KBM-7 (cell line): ENCODE measurements at places on chromosomes 6 and 20.

DNA sequence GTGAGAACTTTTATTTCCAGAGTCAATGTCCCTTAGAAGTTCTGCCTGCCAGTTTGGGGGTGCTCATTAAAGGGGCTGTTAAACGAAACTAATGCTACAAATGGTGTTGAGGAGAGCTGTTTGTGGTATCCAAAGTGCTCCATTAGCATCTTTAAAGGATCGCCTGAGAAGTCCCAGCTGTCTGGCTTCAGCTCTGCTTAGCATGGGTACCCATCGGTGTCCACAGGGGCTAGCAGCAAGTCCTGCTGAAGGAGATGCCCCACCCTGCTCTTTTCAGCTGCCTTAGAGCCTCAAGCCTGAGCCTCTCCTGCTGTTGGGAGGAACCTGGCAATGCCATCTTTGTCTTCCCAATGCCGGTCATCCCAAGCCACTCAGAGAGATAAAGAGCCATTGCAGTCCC is 111.1 kb downstream of the FOXO3 start:
- no peak for DNase-seq

GRCh38 chr20:41004531-41005360 is 23.9 kb upstream of the TOP1 start:
- DNase-seq, result no peak

- DNase-seq, result no peak
These were observed 211.4 kb upstream of the RIN2 start for GRCh38 chr20:19546648-19547047.

DNA sequence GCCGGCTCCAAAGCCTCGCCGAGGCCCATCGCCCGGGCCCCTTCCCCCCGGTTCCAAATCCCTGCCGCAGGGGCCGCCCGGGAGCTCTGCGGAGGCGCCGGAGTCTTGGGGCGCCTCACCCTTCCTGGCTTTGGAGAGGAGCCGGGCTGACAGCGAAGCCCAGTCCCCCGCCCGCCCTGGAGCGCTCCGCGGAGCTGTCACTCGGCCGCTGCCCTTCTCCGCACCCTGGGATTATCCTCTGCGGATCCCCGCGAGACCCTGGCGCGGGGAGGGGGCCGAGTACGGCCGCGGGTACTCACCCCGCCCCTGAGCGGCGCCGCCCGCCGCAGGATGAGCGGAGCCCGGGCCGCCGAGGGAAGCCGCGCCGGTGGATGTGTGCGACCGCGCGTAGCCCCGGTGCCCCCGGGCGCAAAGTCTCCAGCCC is 343 bp downstream of the SNAP91 start:
- peak; percentile 33 for DNase-seq

DNA sequence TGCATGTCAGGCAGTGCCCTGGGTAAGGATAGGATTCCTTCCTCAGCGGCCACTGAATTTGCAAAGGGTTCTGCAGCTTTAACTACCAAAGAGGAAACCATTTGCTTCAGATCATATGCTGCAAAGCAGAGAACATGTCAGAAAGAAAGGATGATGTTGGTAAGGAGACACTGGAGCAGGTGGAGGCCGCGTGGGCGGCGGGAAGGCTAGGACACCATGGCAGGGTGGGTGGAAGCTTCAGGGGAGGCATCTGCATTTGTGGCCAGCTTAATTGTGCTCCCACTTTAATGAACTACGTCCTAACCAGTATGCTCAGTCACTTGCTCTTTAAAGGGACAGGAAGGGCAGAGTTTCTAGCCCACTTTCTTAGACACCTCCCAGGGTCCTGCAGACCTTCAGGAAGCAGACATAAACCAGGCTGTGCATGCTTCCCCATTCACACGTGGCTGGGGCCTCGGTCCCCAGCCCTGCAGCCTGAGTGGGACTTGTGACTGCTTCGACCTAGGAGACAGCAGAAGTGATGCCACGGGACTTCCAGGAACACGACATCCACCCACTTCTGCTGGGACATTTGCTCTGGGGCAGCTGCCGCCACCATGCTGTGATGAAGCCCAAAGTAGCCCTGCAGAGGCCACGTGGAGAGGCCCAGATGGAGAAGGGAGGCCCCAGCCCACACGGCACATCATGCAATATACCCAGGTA is 76.1 kb downstream of the GINS1 start:
- DNase-seq, result no peak

- DNase-seq, result no peak
These were observed 95.3 kb downstream of the EPB41L2 start for GRCh38 chr6:130967502-130968445.

- no peak for DNase-seq
These were observed 4.0 kb upstream of the TLDC2 start for GRCh38 chr20:36871640-36872570.

- no peak for DNase-seq
These were observed 1.1 kb upstream of the SLC22A7 start for GRCh38 chr6:43296780-43297497.

- no peak for DNase-seq
These were observed 5.5 kb downstream of the SIRPG start for GRCh38 chr20:1652104-1652503.

- peak; percentile 65 for DNase-seq
These were observed 6.4 kb upstream of the SLC12A5 start for GRCh38 chr20:46022411-46023147.

DNA sequence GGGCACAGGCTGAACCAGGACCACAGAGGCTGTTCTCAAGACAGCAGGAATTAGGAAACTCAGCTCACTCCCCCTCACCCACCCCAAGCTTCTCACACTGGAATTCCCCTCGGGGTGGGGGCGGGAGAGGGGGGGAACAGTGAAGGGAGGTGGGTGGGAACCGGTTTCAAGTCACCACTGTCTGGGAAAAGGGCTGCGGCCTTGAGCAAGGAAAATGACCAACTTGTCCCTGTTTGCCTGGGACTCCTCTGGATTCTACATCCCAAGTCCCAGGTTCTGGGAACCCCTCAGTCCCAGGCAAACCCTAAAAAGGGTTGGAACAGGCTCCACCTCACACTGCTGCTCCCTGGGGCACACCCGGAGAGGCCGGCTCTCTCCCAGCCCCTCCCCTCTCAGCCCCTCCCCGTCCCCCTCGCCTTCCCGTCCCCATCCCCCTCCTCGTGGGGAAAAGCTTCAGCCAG is 230.7 kb downstream of the TFAP2C start:
- DNase-seq, result no peak

GRCh38 chr6:78688668-78689067 is 178.7 kb upstream of the IRAK1BP1 start:
- no peak for DNase-seq

GRCh38 chr6:111805511-111806164 is 67.6 kb downstream of the FYN start:
- DNase-seq, result no peak

GRCh38 chr6:16137451-16137801 is 8.5 kb downstream of the MYLIP start:
- no peak for DNase-seq

GRCh38 chr20:44024820-44025580 is 110.3 kb downstream of the TOX2 start:
- no peak for DNase-seq

GRCh38 chr6:42313941-42314570 is 96.4 kb upstream of the MRPS10 start:
- no peak for DNase-seq

DNA sequence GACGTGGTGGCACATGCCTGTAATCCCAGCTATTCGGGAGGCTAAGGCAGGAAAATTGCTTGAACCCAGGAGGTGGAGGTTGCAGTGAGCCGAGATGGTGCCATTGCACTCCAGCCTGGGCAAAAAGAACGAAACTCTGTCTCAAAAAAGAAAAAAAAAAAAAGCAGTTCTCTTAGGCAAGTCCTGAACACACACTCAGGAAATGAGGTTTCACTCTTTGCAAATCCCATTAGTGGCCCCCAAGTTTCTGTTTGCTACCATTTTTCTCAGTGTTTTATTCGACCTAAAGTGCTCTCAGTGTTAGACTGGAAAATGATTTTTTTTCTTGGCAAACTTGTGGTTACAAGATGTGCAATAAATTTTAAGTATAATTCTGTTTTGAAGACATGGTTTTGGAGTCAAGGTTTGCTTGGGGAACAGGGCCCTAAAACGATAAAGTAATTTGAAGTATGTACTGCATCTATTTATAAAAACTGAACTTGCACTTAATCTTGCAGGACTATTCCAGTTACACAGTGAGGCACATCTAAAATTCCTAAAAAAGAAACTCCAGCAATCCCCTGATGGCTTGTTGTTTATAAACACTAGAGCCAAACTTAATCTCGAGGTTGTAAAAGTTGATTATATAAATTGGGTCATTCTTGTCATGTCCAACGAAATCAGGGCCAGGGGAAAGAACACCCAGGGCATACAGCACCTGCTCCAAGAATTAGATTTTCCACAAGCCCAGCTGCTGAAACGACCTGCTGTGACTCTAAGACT is 42.6 kb downstream of the MAP1LC3A start:
- DNase-seq, result no peak

DNA sequence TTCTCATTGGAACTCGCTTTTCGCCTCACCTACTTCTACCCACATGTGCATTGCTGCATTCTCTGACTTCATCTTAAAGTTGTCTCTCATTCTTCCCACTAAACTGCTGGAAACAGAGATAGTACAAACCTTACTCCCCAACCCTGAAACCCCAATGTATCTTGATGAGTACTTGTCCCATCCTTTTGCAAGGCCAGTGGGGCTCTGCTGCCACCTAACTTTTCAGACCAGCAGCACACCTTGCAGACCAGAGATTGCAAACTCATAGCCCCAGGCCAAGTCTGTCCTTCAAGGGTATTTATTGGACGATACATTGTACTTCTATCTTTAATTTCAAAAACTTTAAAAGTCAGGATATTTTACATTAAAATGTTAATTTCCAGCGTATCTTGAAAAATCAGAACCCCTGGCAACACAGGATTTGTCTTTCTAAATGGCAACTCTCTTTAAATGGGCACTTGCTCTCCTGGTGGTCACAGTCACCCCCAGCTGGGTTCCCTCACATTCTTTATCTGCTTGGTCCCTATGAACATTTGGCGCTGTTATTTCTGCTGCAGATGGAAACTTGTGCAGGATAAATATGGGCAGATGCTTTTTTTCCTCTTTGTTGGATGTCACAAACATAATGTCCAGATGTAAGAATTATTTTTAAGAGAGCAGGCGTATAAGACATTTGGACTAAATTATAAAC is 83.9 kb downstream of the SOD2 start:
- DNase-seq, result peak; percentile 10

- no peak for DNase-seq
These were observed 33.9 kb upstream of the MRGBP start for GRCh38 chr20:62762376-62762775.

- DNase-seq, result no peak
These were observed 123.3 kb downstream of the AGPAT4 start for GRCh38 chr6:161150566-161150965.

GRCh38 chr6:72890671-72891070 is 268.8 kb downstream of the KCNQ5 start:
- DNase-seq, result no peak

DNA sequence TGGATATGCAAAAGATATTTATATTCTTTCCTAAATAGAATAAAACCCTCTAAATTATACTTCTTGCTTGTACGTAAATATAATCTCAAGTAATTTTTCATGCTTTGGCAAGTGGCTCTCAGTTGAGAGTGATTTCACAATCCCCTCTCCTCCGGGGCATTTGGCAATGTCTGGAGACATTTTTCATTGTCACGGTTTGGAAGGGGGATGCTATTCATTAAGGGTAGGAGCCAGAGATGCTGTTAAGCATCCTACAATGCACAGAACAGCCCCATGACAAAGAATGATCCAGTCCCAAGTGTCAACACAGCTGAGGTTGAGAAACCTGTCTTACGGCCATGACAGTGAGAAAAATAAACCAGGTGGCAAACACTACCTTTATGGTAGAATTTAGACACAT is 75.7 kb downstream of the AGPAT4 start:
- DNase-seq, result no peak

- no peak for DNase-seq
These were observed 23.6 kb downstream of the FOXA2 start for GRCh38 chr20:22560817-22561216.

DNA sequence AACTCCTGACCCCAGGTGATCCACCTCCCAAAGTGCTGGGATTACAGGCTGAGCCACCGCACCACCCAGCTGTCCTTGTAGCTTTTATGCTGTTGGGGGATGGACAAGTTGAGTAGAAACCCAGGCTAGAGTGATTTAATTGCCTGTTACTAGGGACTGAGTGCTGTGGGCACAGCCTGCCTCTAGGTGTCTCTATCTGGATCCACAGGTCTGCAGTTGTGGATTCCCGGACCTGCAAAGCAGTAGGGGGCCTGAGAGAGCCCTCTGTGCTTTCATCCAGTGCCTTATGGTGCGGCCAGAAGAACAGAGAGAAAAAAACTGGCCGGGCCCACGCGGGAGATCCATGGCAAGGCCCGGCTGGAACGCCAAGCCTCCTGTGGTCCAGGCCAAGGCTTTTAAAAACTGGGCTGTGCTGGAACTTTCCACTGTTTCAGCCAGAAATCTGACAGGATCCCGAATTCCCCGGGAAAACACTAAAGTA is 5.2 kb downstream of the SIRPA start:
- peak; percentile 82 for DNase-seq

DNA sequence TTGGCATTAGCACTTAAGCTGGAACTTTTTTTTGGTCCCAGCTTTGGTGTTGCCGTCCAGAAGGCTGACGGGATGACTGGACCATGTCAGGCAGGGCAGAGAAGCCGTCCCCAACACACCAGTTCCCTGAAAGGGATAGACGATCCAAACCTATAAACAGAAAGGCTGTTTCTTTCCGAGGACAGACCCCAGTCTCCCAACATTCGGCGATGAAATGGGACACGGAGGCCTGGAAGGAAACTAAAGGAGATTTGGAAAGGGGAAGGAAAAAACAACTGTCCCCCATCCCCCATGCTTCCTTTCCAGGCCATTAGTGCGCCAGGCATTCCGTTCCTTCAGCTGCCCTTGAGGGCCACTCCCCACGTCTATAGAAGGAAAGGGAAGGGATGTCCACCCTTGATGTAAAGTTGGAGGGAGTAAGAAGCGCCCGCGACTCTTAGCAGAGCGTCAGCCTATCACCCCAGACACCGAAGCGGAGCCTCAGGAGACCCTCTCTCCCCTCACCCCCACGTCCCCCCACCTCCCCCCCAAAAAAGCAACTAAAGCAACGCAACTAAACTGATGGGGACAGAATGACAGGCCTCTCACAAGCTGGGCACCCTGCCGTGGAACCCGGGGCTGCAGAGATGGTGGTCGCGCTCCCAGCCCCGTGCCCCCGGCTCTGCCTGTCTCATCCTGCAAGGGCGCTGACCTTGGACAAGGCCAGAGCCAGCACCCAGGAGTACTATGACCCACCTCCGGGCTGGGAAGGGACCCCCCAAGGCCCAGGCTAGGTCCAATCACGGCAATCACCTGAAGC is 638 bp downstream of the BLCAP start:
- DNase-seq, result peak; percentile 42

DNA sequence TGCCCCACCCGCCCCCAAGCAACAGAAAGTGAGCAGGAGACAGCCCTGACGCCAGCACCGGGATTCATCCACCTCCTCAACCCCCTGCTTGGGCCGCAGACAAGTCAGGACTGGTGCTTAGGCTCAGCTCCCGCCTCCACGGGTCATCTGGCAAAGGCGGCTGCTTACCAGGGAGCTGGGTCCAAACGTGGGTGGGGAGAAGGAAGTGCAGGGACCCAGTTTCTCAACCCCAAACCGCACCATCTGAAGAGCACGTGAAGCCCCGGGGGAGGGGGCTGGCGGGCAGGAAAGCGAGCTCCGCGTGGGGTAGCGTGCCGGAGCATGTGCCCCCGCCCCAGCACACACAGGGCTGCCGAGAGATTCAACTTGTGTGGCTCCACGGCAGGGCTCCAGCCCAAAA is 87.2 kb downstream of the BMP7 start:
- no peak for DNase-seq
